ENCODE measurements at places on chromosomes 2 and 18.

- DNase-seq: no peak
Observed at GRCh38 chr2:166651080-166651675, 157.1 kb upstream of the SCN7A start.

GRCh38 chr18:62838475-62839098 is 123.2 kb downstream of the PHLPP1 start:
- DNase-seq: no peak

GRCh38 chr18:55585920-55586561 is 2.0 kb downstream of the TCF4 start:
- DNase-seq: no peak

DNA sequence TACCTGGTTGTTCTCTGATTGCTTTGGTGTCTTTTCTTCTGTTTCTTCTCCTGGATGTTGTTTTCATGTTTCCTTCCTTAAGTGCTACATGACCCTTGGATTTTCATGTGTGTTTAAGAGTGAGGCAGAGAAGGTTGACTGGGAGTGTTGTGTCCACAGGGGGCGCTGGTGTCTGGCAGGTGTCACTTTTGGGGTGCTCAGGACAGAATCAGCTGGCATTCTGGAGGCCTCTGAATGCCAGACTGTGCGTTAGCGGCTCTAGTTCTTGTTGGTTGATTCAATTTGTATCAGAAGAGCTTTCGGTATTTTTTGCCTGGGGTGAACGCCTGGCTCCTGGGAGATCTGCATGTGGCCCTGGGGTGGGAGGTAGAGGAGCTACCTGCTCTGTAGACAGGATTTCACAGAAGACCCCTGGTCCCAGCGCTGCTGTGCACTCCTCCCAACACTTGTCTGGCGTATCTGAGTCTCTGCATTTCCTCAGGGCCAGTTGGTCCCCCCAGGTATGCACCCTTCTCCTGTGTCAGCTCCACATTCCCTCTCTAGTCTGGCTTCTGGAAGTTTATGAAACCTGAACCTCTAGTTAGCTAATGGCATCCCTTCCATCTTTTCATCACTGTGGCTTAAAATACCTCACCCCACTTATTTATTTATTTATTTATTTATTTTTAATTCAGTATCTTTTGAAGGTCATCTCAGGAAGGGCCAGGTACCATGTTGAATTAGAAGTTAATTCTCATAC is 1.1 kb downstream of the GREB1 start:
- DNase-seq: no peak

GRCh38 chr2:8575038-8575833 is 106.6 kb upstream of the ID2 start:
- no peak for DNase-seq

- no peak for DNase-seq
Observed at GRCh38 chr2:189609423-189609816, 28.8 kb upstream of the SLC40A1 start.

DNA sequence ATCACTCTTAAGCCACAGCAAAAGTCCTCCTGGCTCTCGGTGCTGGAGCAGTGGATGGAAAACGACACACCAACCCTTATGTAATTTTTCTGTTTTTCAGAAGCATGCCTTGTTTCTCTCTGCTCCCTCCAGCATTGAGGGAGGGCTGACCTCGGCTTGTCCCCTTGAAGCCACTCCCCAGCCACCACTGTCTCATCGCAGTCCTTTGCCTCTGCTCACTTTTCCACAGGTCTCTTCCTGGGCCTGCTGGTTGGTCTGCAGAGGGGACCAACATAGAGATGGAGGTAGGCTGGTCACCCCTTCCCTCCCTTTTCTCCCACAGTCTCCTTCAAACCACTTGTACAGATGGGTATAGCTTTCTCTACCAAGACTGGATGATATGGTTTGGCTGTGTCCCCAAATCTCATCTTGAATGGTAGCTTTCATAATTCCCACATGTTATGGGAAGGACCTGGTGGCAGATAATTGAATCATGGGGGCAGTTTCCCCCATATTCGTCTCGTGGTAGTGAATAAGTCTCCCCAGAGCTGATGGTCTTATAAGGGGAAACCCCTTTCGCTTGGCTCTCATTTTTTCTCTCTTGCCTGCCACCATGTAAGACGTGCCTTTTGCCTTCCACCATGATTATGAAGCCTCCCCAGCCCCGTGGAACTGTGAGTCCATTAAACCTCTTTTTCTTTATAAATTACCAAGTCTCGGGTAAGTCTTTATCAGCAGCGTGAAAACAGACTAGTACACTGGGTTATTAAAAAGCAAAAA is 14.3 kb upstream of the RIOK3 start:
- DNase-seq: no peak

- no peak for DNase-seq
Observed at GRCh38 chr2:99442837-99443236, 47.0 kb downstream of the REV1 start.

DNA sequence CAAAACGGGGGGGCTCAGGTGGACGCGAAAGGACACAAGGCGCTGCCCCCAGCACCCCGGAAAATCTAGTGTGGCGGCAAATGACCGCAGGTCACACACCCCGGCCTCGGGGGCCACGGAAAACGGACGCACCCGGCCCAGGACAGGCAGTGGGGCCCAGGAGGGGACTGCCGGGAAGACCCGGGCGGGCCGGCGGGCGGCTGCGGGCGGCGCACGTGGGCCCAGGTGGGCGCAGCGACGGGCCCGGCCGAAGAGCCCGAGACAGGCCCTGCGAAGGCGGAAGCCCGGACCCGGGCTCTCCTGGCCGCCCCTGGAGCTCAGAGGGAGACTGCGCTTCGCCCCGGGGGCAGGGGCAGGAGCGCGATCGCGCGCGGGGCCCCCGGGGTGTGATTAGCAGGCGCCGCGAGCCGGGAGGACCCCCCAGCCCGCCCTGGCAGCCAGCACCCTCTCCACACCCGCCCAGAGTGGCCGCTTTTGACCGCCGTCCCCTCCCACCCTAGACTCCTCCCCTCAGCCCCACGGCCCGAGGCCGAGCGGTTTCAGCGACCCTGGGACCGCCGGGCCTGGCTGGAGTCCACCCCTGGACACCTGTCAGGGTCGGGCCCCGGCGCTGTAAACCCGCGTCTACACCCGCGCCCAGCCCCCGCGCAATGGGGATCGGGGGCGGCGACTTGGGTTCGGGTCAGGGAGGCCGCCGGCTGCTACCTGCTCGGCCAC is 773 bp downstream of the MBP start:
- DNase-seq: no peak

DNA sequence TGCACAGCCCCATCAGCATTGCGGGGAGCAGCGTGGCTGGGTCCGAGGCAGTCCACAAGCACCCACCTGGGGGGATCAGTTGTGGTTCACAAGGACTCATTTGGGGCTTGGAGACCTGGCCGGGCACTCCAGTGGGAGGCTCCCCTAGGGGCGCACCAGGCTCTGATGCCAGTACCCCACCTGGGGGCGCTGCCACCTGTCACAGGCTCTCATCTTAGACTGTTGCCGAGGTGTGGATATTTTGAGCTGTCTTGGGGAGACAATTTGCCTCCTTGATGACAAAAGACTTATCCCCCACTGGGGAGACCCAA is 3.0 kb downstream of the ADRA2B start:
- no peak for DNase-seq

DNA sequence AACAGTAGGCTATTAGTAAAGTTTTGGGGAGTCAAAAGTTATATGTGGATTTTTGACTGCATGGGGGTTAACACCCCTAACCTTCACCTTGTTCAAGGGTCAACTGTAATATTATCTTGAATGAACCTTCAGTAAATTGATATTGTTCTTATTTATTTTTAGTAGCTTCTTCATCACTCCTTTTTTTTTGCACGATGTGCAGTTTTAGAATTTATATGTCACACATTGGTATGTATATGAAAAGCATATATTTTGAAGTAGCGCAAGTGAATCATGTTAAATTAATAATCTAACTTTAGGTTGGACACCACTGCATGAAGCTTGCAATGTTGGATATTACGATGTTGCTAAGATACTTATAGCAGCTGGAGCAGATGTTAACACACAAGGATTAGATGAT is 79.9 kb downstream of the ANKRD12 start:
- no peak for DNase-seq

DNA sequence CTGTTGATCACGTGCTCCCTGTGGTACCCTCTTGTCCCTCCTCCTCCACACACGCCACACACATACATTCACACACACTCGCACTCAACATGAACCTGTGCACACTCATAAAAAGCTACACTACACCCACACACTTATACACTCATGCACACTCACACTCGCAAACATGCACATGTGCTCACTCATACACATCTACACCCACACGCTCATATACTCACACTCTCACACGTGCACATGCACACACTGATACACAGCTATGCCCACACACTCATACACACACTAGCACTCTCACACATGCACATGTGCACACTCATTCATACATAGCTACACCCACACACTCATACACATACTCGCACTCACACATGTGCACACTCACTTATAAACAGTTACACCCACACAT is 113.6 kb downstream of the LRATD1 start:
- DNase-seq: no peak

- DNase-seq: no peak
Observed at GRCh38 chr18:58866066-58866772, 1.5 kb downstream of the ZNF532 start.

- DNase-seq: no peak
Observed at GRCh38 chr2:152485954-152486736, 151.2 kb downstream of the FMNL2 start.

DNA sequence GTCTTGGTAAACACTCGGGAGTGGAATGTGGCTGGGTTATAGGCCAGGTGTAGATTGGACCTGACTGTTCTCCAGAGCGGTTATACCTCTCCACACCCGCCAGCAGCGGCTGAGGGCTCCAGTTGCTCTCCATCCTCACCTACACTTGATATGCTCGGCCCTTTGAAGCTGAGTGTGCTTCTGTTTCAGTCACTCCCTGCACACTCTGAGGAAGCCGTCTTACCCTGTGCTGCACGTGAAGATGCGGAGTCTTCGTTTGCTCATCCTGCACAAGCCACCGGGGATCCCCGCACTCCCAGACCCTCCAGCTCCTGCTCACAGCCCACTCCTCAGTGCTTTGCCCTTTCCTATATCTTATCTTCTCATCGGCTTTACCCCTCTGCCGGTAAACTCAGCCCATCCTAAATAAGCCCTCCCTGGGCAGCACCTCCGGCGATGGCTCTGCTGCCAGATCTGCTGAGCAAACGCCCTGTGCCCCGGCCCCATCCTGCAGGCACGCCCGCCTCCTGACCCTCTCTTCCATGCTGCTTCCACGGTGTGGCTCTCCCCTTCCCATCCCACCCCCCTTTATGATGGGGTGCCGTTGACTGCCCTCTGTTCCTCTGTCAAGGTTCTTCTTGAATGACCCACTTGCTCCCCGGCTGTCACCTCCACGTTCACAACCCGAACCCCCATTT is 47.3 kb upstream of the ODC1 start:
- no peak for DNase-seq

DNA sequence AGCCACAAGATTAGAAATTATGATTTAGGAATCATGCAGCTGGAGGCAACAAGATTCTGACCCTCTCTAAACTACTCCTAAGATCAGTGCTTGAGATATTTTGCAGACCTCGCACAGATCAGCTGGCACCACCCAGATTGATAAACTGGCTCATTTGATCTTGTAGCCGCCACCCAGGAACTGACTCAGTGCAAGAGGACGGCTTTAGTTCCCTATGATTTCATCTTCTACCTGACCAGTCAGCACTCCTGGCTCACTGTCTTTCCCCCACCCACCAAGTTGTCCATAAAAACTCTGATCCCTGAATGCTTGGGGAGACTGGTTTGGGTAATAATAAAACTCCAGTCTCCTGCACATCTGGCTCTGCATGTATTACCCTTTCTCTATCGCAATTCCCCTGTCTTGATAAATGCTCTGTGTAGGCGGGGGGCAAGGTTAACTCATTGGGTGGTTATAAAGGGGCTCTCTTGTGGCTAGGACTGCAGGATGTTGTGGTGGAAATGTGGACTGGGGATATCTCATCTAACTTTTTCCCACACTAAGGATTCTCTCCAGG is 96.1 kb downstream of the ARL6IP6 start:
- no peak for DNase-seq

DNA sequence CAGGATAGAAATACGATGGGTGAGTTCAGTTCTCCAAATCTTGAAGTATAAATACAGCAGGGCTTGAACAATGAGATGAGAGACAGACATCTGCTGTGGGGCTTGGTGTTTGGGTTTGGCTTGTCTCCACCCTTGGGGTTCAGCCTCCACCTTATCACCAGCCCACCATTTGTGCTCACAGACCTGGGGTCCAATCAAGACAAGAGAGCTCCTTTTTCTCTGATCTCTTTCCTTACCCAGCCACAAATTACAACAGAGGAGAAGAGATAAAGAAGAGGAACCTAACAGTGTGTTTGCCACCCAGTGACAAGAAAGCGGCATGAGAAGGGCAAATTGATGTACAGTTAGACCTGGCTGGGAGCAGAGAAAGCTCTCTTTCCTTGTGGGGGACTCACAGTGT is 204.5 kb upstream of the CXCR4 start:
- DNase-seq: no peak

- DNase-seq: no peak
Observed at GRCh38 chr2:4827836-4828235, 864.3 kb upstream of the SOX11 start.

GRCh38 chr18:60044290-60045006 is 144.7 kb downstream of the PMAIP1 start:
- no peak for DNase-seq

- no peak for DNase-seq
Observed at GRCh38 chr18:11669948-11670275, 19.2 kb upstream of the GNAL start.

DNA sequence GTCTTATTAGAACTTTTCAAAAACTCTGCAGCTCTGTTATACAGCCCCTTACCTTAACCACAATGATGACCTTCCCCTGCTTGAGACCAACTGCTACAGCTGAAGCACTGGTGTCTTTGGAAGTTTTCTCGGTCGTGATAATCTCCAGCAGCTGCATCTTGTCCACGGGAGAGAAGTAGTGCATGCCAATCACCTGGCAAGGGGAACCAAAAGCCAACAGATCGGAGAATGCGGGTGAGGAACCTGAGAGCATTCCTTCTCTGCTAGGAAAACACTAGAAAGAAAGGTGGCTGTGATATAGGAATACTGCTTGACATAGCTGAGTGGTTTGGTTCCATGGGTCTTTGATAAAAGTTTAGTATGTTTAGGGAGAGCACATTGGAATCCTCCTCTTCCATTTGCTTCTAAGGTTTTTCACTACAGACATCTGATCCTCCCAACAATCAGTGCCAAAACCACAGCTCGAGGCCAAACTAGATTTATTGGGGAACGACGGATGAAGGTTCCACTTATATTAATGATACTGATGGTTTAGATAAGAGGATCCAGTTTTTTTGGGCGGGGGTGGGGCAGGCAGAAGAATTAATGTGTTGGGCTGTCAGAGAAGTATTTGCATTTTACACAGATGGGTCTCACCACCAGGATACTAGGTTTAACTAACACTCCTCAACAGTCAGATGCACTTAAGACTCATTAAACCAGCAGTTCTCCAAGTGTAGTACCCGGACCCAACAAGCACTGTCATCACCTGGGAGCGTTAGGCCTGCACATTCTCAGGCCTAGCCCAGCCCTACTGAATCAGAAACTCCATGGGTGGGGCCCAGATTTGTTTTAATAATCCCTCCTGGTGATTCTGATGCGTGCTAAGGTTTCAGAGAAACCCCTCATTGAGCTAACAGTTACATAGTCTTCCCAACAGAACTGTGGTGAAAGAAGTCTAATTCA is 22.4 kb downstream of the GAREM2 start:
- no peak for DNase-seq

GRCh38 chr2:128511731-128512378 is 193.2 kb upstream of the HS6ST1 start:
- no peak for DNase-seq

Data from stimulated activated CD8-positive, alpha-beta memory T cell treated with anti-CD3 and anti-CD28 coated beads, Interleukin-15, amount 100 ng/mL, for 4 hours (primary cell).